Muscle of leg (tissue), 16 donors: ENCODE measurements at places on chromosomes 6 and 20. TPM values are rescaled to one million over a fixed set of nuclear protein-coding genes. Genes with fewer than 3 reads are reported as not detected.

GRCh38 chr6:82416346-82416745, 52.7 kb downstream of the TPBG start:
- H3K36me3 ChIP-seq = no peaks in the 10 kb centered on the region
- H3K4me3 ChIP-seq = no peak overlapping the region
- no peak overlapping the region for H3K27ac ChIP-seq
- no peaks in the 10 kb centered on the region for H3K4me1 ChIP-seq
- H3K27me3 ChIP-seq = no peaks in the 10 kb centered on the region

GRCh38 chr6:53526000-53526399, 18.9 kb downstream of the GCLC start:
- no peak for DNase-seq
- H3K4me1 ChIP-seq = peaks cover 12% of the 10 kb centered on the region
- H3K27me3 ChIP-seq = no peaks in the 10 kb centered on the region

DNA sequence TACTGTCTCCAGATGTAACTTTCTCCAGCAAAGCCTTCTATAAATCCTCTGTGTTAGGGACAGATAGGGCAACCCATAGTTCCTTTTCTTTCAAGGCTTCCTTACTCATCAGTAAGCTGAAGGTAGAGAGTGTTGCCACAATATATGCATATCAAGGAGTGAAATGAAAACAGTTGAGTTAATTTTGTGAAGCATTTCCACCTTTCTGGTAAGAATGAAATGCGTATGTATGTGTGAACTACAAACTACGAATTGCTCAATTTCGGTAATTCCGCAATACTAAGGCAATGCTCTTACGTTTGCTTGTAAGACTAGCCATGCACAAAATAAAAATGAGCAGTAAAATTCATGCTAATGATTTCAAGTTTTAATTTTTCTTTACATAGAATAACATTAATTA, 61.2 kb upstream of the HBS1L start:
- no peaks in the 10 kb centered on the region for H3K27me3 ChIP-seq
- H3K36me3 ChIP-seq = no peaks in the 10 kb centered on the region

- H3K36me3 ChIP-seq = no peaks in the 10 kb centered on the region
- H3K27ac ChIP-seq = no peak overlapping the region
- peaks cover 9% of the 10 kb centered on the region for H3K27me3 ChIP-seq
- no peak overlapping the region for H3K4me3 ChIP-seq
- H3K4me1 ChIP-seq = peaks cover 10% of the 10 kb centered on the region
Observed at GRCh38 chr20:44028003-44028730, 113.5 kb downstream of the TOX2 start.

- H3K4me3 ChIP-seq = no peak overlapping the region
- no peak overlapping the region for H3K27ac ChIP-seq
- no peaks in the 10 kb centered on the region for H3K27me3 ChIP-seq
- DNase-seq = no peak
- no peaks in the 10 kb centered on the region for H3K4me1 ChIP-seq
Observed at GRCh38 chr6:42355416-42355815, 96.3 kb downstream of the TRERF1 start.

DNA sequence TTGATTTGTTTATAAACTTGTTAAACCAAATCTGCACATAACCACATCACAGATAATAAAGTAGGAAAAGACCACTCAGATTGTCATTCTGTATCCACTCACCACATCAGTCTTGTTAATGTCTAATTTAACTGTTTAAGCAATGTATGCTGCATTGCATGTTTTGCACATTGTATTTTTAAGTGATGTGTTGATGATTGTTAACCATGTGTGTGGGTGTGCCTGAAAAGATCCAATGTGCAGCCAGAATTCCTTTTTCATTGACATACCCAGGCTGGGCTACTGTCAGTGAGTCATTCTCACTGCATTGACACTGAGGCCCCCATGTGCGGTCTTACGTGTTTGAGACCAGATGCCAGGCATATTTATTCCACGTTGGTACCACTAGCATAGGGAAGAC, 167.3 kb downstream of the TRMT11 start:
- DNase-seq = no peak
- H3K27ac ChIP-seq = no peak overlapping the region
- H3K4me3 ChIP-seq = no peak overlapping the region
- no peaks in the 10 kb centered on the region for H3K36me3 ChIP-seq
- H3K4me1 ChIP-seq = no peaks in the 10 kb centered on the region

GRCh38 chr6:70846207-70846835, 110.5 kb downstream of the B3GAT2 start:
- DNase-seq = no peak
- H3K36me3 ChIP-seq = no peaks in the 10 kb centered on the region
- H3K27ac ChIP-seq = no peak overlapping the region
- no peaks in the 10 kb centered on the region for H3K27me3 ChIP-seq
- H3K4me1 ChIP-seq = peaks cover 3% of the 10 kb centered on the region

DNA sequence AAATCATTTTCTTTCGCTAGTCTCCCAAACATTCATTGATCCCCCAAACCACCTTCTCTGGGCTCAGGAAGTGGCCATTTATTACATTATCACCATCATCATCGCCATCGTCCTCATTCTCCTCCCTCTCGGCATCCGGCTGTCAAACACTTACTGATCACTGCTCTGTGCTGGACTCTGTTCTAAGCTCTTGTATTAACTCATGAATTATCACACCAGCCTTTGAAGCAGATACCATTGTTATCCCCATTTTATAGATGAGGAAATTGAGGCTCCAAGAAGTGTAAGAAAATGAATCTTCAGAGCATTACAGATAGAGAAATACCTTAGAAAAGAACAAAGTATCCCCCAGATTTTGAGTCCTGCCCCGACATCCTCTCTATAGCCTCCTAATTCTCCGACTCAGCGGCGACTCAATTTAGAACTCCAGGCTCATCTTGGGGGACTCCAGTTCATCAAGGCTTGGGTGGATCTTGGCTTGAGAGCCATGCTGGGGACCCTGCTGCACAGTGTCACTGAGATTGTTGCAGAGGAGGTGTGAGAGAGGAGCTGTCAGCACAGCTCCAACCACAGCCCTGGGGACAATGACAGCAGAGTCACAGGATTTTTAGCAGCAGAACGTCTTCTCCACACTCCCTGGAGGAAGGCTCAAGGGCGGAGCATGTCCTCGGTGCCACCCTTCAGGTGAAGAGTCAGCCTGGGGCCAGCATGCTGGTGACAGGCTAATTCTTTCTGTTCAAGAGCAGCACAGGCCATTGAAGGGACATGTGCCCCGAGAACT, 6.6 kb upstream of the EEF1E1 start:
- DNase-seq = no peak
- H3K36me3 ChIP-seq = no peaks in the 10 kb centered on the region
- no peaks in the 10 kb centered on the region for H3K4me1 ChIP-seq
- no peak overlapping the region for H3K4me3 ChIP-seq
- H3K27me3 ChIP-seq = peaks cover 4% of the 10 kb centered on the region

DNA sequence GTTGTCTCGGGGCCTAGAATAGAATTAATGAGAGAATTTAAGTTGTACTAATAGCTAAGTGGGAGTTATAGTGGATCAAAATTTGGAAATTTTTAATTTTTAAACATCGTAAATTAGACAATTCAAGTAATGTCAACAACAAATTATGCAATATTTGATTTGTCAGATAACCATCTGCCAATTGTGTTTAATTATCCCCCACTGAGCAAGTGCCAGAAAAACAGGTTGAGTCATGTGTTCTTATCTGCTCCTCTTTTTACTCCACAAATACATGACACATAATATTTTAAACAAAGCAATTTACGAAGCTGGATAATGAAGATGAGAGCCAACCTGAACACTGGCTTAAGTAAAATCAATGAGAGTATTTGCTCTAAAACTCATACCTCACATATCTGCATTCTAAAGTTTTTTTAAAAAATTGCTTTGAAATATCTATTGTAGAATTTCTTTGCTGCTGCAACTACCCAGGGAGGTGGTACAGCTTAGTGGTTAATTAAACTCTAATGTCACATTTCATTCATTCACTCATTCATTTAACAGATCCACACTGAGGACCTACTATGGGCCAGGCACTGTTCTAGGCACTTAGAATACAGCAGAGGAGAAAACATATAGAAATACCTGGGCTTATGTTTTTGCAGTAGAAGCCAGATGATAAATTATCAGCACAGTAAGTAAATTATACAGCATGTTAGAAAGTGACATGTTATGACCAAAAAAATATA, 57.1 kb upstream of the MAP7 start:
- H3K27ac ChIP-seq = no peak overlapping the region
- no peak overlapping the region for H3K4me3 ChIP-seq
- H3K4me1 ChIP-seq = no peaks in the 10 kb centered on the region

DNA sequence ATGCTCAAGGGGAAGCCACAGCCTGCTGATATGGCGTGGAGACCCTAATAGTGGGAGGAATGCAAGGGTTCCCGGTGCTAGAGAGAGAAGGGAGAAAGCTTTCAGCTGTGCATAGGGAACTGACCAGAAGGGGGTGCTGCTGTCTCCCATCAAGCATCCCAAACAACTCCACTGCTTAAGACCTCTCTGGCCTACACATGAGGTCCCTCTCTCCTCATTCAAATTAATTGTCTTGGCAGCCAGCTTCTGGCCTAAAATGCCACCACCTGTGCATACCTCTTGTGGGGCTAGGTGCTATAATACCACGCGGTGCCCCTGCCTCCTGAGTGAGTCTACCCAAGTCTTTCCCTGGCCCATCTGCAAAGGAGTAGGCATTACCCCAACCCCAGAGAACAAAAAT, 14.5 kb downstream of the ADISSP start:
- DNase-seq = peak; percentile 85
- no peak overlapping the region for H3K4me3 ChIP-seq
- H3K4me1 ChIP-seq = peaks cover 3% of the 10 kb centered on the region
- H3K27ac ChIP-seq = no peak overlapping the region
- peaks cover 51% of the 10 kb centered on the region for H3K36me3 ChIP-seq

DNA sequence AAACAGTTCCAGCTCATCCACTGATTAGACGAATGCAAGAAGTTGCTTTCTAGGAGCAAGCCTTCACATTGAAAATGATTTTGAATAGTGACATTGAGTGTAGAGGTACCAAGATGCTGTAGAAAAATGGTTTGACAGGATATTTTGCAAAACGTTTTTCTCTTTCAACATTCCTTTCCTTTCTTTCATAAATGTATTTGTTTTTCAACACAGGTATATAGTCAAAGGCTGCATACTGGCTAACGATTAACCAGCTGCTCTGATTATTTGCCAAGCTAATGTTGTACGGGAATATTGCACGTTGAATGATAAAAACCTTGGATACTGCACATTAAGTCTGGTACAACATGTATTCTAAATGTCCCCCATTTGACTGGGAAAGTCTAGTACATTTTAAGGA, 78.8 kb upstream of the TENT5A start:
- no peak overlapping the region for H3K4me3 ChIP-seq
- H3K36me3 ChIP-seq = no peaks in the 10 kb centered on the region
- H3K27ac ChIP-seq = no peak overlapping the region
- DNase-seq = no peak

GRCh38 chr6:73024598-73024997, 200.7 kb downstream of the KHDC1L start:
- H3K27ac ChIP-seq = no peak overlapping the region
- H3K36me3 ChIP-seq = no peaks in the 10 kb centered on the region
- H3K27me3 ChIP-seq = no peaks in the 10 kb centered on the region
- no peaks in the 10 kb centered on the region for H3K4me1 ChIP-seq
- no peak overlapping the region for H3K4me3 ChIP-seq

- H3K4me1 ChIP-seq = peaks cover 4% of the 10 kb centered on the region
- peak; percentile 55 for DNase-seq
- no peak overlapping the region for H3K4me3 ChIP-seq
- no peak overlapping the region for H3K27ac ChIP-seq
- H3K27me3 ChIP-seq = no peaks in the 10 kb centered on the region
Observed at GRCh38 chr6:37323580-37323979, 30.2 kb upstream of the RNF8 start.

DNA sequence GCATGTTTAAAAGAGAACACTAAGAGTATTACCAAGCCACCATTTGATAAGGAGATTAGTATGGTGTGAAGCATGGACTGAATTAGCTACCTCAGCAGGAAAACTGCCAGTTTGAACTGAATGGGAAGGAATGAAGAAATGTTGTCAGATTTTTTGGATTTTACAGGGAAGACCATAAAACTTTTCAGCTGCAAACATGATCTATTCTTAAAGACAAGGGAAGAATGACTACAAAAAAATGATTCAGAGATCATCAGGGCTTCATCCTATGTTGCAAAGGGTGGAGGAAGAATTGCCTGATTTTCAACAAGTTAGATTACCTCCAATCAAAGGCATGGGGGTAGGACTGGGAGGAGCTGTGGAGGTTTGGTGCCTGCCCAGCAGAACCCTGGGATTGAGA, 49.3 kb upstream of the MTRF1L start:
- no peaks in the 10 kb centered on the region for H3K4me1 ChIP-seq
- no peak for DNase-seq
- no peaks in the 10 kb centered on the region for H3K36me3 ChIP-seq

GRCh38 chr6:165662749-165663376, at the start of gene PDE10A:
TSS of gene PDE10A (minus strand) at chr6:165663241. CDS start at chr6:165662811, 430 bp downstream.
- peak; percentile 90 for DNase-seq
- H3K27me3 ChIP-seq = peaks cover 34% of the 10 kb centered on the region
- peaks cover 29% of the 10 kb centered on the region for H3K4me1 ChIP-seq
- H3K36me3 ChIP-seq = no peaks in the 10 kb centered on the region
- H3K4me3 ChIP-seq = peak within 1 kb of the TSS; percentile 76
- H3K27ac ChIP-seq = peak within 1 kb of the TSS; percentile 83

DNA sequence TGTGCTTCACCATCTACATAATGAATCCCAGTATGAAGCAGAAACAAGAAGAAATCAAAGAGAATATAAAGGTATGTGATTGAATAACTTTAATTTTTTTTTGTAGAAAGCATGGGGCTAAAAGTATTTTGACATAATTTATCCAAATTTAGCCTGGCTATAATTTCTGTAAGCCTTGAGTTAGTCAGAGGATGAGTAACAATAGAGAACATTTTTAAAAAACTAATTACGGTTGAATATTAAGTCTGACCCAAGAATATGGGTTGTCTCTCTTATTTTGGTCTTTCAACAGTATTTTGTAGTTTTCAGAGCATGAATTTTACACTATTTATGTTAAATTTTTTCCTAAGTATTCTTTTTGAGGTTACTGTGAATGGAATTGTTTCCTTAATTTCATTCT, 2.5 kb downstream of the GMNN start:
- peaks cover 6% of the 10 kb centered on the region for H3K36me3 ChIP-seq
- no peaks in the 10 kb centered on the region for H3K27me3 ChIP-seq
- DNase-seq = no peak
- no peak overlapping the region for H3K4me3 ChIP-seq
- no peak overlapping the region for H3K27ac ChIP-seq

The CITED2 gene
- 72.4 TPM for total RNA-seq

The TRIM31 gene
- not detected for total RNA-seq

The RIMS4 gene
- total RNA-seq = 5.7 TPM

The MMP24 gene
- total RNA-seq = 0.27 TPM

The PPP1R16B gene
- 5.5 TPM for total RNA-seq
